ENCODE measurements at places on chromosomes 4 and X.

DNA sequence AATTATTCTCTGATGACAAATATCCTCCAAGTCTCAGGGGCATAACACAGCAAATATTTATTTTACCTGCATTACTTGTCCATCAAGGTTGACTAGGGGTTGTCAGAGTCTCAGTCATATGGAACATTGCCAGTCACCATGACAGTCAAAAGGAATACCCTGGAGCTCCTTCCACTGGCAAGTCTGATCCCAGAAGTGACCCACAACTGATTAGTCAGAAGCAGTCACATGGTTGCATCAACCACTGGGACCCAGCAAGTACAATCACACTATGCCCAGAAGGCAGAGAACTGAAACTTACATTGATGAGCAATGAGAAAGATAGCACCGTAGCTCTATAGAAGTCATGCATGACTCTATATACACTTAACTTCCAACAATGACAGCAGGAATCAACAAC is 41.9 kb upstream of the SOD3 start:
- DNase-seq = no peak

- DNase-seq = no peak
These were observed 196.1 kb downstream of the ZNF330 start for GRCh38 chr4:141416677-141417363.

- no peak for DNase-seq
These were observed 66.4 kb downstream of the HPGDS start for GRCh38 chr4:94276204-94276603.

DNA sequence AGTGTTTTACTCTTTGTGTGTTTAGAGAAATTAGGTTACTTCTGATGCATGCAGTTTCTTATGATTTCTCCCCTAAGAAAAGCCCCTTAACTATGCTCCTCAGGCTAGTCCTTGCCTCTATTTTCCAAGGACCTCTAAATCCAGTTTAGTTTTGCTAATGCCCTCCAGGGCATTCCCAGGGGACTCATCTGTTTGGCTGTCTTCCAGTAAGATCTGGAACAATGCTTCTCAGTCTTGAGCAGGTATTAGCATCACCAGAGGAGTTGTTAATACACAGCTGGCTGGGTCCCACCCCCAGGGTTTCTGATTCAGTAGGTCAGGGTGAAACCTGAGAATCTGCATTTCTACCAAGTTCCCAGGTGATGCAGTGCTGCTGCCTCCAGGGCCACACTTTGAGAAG is 56.9 kb downstream of the OTC start:
- DNase-seq = no peak

DNA sequence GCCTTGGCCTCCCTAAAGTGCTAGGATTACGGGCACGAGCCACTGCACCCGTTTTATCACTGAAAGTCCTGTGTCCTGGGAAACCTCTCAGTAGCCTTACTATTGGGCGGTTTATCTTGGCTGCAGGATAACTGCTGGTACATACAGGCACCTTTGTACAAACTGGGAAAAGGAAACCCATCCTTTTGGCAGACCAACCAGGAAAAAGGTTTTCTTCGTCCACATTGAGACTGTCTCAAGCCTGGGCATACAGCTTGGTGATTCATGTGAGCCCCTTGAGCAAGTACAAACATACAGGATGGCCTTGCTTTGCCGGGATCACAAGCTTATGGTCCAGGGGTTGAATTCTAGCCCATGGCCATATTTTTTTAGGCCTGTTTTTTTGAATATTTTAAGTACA is 32.8 kb downstream of the RWDD4 start:
- no peak for DNase-seq

DNA sequence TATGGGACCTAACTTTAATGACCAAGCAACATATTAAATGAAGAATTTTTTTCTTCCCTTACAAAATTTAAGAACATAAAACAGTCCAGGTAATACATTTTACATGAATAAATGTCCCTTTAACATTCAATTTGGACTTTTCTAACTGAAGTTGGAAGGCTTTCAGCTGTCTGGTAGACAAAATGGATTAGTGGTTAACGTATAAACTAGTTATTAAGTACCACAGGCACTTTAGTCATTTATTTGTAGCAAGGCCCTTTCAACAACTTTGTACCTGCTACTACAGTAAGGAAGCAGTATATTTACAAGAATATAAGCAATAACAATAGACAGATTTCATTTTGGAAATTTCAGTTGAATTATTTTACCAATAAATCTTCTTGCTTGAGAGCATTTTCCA is 152.5 kb upstream of the TENT5D start:
- no peak for DNase-seq

DNA sequence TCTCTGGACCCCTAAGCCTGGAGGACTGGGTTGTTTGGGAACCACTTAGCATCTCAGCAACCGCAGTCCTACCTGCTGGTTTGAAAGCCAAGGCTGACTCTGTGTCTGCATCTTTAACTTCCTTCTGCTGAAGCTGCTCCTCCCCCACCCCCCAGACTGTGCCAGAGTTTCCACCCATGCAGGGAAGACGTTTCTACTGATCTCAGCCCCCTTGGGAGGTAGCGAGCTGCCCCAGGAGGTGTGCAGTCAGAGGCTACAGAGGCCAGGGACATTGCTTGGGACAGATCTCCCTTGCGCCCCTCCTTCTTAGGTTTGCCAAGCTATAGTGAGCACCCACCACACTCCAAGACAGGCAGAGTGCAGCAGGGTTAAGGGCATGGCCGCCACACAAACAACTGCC is 4.7 kb upstream of the FATE1 start:
- DNase-seq = no peak

- no peak for DNase-seq
These were observed 257.0 kb downstream of the IDS start for GRCh38 chrX:149248073-149248625.

- no peak for DNase-seq
These were observed 207.4 kb downstream of the MAPK10 start for GRCh38 chr4:86152454-86152853.

- DNase-seq = no peak
These were observed 6.0 kb downstream of the HTRA3 start for GRCh38 chr4:8275548-8275910.

GRCh38 chrX:139647597-139647996 is 60.4 kb downstream of the MCF2 start:
- no peak for DNase-seq

DNA sequence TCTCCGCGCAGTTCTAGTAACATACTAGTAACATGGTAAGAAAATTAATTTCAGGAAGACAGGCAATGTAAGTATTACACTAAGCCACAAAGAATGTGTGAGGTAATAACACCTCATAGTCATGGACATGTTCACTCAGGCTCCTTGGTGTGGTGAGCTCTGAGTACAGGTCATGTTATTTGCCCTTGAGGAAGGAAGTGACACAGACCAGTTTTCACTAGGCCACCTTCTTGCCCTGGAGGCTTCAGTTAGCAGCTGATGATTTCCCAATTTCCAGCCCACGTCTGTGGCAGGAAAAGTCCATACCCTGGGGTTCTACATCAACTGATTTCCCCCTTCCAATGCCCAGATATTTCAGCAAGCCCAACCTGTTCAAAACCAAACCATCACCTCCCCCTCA is 6.7 kb downstream of the APOO start:
- no peak for DNase-seq

DNA sequence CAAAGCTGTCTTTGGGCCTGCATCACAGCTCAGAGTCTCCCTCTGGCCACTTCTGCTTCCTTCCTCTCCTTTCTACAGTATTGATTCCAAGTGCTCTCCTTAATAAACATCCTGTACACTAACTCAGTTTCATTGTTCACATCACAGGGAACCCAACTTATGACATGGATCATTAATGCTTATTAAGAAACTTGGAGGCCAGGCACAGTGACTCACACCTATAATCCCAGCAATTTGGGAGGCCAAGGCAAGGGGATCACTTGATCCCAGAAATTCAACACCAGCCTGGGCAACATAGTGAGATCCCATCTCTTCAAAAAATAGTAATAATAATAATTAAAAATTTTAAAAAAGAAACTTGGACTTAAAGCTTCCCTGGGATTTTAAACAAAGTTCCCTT is 89.2 kb upstream of the EFHC2 start:
- DNase-seq = no peak

- DNase-seq = no peak
These were observed 529.1 kb upstream of the INTU start for GRCh38 chr4:127103681-127104115.

DNA sequence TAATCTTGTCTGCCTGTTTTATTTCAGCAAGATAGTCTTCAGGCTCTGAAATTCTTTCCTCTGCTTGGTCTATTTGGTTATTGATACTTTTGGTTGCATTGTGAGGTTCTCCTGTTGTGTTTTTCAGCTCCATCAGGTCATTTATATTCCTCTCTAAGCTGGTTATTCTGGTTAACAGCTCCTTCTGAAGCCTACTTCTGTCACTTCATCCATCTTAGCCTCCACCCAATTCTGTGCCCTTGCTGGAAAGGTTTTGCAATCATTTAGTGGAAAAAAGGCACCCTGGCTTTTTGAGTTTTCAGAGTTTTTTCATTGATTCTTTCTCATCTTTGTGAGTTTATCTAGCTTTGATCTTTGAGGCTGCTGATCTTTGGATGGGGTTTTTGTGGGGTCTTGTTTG is 647.7 kb downstream of the SPRY1 start:
- DNase-seq = no peak

Data from glutamatergic neuron (in vitro differentiated cells).